ENCODE measurements at places on chromosomes 4 and X. TPM values are rescaled to one million over a fixed set of nuclear protein-coding genes. Genes with fewer than 3 reads are reported as not detected.

SERTM2 gene
- total RNA-seq, result not detected

HTR2C gene
- total RNA-seq, result not detected

PPARGC1A gene
- 41.6 TPM for total RNA-seq

BEX1 gene
- 49.2 TPM for total RNA-seq

USP51 gene
- 2.2 TPM for total RNA-seq

GAGE12J gene
- not detected for total RNA-seq

KDR gene
- total RNA-seq, result 52.9 TPM

ENPEP gene
- total RNA-seq, result 3.5 TPM

NHS gene
- 2.0 TPM for total RNA-seq

SMPX gene
- 651 TPM for total RNA-seq

TECRL gene
- 712 TPM for total RNA-seq

DNA sequence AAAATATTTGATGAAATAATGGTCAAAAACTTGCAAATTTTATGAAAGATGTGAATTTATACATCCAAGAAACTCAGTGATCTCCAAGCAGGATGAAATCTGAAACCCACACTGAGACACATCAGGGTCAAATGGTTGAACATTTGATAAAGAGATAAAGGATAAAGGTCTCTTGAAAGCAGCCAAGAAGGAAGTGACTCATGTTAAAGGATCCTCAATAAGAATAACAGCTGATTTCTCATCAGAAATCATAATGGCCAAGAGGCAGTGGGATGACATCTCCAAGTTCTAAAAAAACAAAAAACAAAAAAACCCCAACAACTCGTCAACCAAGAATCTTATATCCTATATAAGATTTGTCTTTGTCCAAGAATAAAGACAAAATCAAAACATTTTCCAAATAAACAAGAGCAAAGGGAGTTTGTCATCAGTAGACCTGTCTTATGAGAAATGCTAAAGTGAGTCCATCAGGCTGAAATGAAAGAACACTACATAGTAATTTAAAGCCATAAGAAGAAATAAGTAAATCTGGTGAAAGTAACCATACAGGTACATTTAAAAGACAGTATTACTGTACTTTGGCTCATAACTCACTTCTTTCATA, 121.7 kb downstream of the PDS5A start:
- no peak for DNase-seq

DNA sequence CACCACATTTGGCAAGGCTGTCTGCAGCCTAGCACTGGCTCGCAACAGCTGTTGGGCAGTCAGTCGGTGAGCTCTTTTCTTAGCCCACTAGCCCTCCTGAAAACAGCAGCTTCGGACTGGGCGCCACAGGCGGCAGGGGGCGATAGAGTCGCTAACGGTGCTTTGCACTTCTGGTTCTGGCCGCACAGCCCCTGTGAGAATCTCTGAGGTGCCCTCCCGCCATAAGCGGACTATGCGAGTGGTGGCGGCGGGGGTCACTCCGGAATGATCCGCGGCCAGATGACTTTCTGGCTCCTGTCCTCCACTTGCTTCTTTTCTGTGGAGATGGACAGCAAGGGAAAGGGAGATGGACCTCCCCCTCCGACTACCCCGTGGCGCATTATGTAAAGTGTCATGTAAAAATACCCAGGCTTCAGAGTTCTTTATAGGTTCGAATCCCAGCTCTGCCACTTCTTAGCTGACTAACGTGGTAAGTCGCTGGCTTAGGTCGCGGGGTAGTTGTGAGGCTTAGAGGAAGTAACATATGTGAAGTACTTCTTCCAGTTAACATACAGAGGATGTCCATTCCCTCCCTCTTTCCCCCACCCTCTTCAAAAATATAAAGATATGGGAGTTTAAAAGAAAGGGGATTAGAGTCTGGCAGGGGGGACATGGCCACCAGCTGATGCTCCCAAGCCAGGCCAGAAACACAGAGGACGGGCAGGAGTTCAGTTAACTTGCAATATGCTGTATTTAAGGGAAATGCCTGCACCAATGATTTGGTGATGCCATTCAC, 11.0 kb downstream of the ARHGAP36 start:
- DNase-seq, result no peak

DNA sequence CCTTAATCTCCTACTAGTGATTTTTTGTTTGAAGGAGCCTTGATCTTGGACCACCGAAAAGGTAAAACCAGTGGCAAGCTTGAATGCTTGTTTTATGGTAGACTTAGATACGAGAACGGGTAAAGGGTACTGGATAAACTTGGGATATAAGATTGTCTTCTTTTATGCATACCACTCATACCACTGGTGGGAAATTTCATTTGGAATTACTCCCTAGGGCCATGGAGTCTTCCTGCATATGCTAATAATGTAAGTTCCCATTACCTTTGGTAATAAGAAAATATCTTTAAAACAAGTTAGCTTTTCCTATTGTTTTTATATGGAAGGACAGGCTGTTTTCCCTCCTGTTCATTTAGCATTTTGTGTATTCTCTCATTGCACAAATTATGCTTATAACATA, 11.7 kb downstream of the SMARCAD1 start:
- DNase-seq, result no peak

DNA sequence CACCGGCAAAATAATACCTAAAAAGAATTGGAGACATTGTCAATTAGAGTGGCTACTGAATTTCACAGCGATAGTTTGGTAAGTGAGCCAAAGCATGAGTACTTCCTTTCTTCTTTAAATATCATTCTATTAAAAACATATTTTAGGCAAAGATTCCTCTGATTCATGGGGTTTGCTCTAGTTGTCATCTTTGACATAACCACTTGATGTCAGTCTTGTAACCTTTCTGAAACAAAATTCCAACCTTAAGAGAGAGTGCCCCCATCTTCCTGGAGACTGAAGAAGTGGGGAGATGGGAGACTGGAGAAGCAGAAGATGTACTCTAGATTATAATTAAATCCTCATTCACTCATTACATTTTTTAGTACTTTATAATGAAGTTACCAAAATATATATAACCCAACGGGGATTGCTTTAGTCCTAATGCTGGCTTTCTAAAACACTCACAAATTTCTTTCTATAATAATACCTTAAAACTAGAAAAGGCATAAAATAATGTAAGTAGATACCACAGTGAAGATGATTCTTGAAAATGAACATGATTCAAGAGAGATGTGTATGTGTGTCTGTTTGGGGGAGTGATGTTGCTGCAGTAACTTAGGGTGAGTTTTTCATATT, 96.4 kb downstream of the EMCN start:
- no peak for DNase-seq

- no peak for DNase-seq
Observed at GRCh38 chr4:57404483-57404882, 294.3 kb upstream of the IGFBP7 start.

DNA sequence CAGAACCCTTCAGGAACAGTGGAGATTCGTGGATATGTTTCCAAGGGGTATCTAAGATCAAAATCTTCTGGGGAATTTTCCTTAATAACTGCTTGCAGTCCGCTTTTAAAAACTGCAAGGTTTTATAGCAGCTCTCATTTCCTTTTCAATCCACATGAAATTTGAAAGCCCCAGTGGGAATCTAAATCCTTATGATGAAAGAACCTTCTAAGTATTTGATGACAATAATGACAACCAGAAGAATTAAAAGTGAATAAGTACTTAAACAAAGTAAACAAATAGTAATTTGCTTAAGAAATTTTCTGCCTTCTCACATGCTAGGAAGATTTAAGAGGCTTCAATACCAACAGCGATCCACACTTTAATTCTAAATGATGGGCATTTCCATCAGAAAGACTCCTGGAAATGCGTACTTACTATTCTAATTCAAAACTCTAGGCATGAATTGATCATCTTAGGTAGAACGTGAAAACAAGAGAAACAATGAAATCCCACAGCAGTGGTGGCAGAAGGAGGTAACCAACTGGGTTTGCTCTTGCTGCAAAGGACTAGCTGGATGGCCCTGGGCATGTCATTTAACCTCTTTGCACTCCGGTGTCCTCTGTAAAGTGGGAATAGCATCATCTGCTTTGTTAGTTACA, 37.6 kb upstream of the S100G start:
- no peak for DNase-seq

DNA sequence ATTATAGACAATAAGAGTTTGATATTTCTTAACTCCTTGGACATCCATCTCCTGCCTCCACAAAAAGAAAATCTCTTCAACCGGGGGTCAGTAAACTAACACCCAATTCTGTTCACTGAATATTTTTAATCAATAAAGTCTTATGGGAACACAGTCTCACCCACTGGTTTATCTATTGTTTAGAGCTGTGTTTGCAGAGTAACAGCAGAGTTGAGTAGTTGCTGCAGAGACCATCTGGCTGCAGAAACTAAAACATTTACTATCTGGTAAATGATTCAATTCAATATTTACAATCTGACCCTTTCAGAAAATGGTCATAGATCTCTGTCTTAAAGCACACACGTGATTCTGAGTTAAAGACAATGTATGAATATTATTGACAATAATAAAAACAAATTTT, 94.0 kb downstream of the TMA16 start:
- DNase-seq, result no peak

- DNase-seq, result no peak
Observed at GRCh38 chrX:139720979-139721378, 13.0 kb upstream of the MCF2 start.

GRCh38 chr4:147853706-147854105, 121.8 kb downstream of the ARHGAP10 start:
- no peak for DNase-seq

DNA sequence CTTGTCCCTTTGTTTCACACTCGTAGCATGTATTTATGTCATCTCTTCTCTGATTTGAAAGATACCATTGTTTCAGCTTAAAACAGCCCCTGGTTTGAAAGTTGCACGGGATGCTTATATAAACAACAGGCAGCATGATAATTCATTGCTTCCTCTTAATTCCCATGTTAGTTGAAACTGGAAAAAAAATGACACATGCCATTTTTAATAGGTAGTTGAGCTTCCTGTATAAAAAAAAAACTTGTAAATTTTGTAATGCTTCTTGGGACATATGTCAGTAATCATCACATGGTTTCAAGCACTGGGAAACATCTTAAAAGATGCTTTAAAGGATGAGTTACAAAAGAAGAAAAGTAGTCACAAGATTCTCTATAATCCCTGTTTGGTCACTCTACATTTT, 243.0 kb downstream of the PALLD start:
- no peak for DNase-seq

- DNase-seq, result no peak
Observed at GRCh38 chr4:1711571-1712215, 426 bp downstream of the SLBP start.

- no peak for DNase-seq
Observed at GRCh38 chrX:44785652-44786051, 58.2 kb upstream of the DUSP21 start.

DNA sequence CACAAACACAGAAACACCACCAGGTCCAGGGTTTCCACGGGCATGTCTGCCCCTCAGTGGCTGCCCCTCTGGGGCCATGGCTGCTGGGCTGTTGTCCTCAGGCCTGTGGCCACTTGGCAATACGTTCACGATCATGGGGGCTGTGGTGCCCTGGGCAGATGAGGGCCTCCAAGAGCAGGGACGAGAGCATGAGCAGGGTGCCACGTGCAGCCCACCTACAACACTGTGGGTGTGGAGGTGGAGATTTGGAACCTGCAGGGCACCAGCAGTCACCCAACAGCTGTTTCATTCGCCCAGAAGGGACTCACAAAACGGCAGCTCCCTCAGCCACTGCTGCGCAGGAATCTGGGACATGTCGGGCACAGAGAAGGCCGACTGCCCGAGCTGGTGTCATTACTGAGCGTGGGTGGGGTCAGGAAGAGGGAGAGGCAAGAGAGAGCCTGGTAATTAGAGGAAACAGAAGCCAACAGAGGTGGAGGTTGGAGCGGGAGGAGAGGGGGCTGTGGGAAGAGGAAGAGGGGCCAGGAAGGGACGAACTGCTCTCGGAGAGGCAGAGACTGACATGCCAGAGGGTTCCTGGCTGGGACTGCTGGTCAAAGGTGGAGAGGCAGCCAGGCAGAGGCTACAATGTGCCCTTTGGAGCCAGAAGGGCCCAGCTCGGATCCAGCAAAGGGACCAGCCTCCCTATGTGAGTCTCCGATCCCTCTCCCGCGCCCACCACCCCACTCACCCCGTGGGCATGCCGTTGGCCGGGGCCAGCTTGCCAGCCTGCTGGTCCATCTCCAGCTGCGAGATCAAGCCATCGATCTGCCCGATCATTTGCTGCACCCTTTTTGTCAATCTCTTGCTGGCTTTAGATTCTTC, 23.1 kb downstream of the FGFR3 start:
- DNase-seq, result no peak

DNA sequence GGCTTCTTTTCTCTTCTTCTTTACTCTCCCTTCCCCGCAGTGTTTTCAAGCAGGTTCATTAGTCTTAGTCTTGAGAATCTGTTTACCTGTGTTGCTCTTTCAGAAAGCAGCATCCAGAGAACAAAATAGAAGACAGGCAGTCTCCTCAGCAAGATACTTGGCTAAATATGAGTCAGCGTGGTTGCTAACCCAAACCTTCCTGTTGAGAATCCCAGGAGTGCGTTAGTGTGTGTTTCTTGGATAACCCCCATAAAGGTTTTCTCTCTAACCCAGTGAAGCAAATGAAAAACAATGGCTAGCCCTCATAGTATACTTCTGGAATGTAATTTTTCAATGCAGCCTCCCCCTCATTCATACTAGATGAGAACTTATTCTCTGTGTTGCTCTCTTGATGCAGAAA, 41.1 kb downstream of the BMPR1B start:
- DNase-seq, result no peak
